ENCODE measurements at places on chromosomes 1 and 21.
A peak's percentile ranks its signal among the peaks of the same experiment; 100 is the strongest.

- DNase-seq, result no peak
These were observed 26.7 kb downstream of the MIA3 start for GRCh38 chr1:222644636-222644980.

DNA sequence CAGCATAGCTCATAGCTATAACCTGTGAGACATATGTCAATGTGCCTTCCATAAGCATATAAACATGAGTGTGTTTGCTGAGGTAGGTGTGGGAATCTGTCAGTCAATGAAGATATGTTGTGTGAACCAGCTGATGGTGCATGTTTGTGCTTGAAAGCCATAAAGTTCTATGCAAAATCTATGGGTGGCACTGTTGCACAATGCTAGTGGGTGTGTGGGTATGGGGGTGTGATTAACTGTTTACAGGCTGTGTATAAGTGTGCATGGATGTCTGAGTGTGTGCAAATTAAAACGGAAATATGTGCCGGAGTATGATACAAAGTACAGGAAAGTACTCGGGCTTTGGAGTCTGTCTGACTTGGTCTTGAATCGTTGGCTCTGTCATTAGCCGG, 1.0 kb upstream of the ATP2B4 start:
- peak; percentile 94 for DNase-seq

- no peak for DNase-seq
These were observed 106.2 kb upstream of the COL6A1 start for GRCh38 chr21:45875416-45875760.

DNA sequence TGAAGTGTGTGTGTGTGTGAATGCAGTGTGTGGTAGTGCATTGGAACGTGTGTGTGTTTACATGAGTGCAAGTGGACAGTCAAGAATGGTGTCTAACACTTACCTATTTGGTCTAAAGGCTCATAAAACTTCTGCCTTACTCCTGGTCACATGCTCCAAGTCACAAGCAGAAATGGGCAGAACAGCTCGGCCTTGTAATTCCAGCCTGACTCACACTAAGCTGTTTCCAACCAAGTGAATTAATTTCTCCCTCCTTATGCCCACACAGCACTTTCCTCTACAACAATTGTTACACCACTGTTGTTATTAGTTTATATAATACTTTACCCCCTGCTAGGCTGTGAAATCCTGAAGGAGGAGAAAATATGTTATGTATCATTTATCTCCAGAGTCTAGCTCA, 43.8 kb downstream of the DDR2 start:
- no peak for DNase-seq

GRCh38 chr1:85576642-85577418, 3.7 kb upstream of the CCN1 start:
- DNase-seq, result no peak

DNA sequence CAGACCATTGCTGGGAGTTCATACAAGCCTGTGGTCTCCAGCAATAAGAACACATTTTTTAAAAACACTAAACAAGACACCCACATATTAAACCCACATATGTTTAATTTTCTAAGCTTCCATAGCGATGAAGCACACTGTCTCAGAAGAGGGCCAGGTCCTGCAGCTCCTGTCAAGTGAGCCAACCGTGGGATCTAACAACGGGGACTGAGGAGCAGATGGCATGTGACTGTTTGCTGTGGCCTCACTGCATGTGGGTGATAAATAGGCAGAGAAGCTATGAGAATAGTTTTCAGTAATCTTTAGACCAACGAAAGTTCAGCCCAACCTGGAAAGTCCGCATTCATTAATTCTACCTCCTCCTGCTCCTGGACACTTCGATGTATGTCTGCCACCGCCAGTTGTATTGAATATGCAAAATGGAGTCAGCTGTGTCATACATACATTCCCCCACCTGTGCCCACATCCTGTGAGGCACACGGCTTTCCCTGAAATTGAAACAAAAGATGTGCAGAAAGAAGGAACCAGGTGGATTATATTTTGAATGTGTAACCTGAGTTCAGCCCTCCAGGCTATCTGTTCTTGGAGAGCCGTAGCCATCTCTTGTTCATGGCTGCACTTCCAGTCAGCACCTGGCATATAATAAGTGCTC, 88.2 kb downstream of the MIS18A start:
- no peak for DNase-seq

- no peak for DNase-seq
These were observed 12.5 kb downstream of the NPHP4 start for GRCh38 chr1:5979536-5980313.

- no peak for DNase-seq
These were observed 1716.6 kb downstream of the MRPL39 start for GRCh38 chr21:23890652-23891051.

DNA sequence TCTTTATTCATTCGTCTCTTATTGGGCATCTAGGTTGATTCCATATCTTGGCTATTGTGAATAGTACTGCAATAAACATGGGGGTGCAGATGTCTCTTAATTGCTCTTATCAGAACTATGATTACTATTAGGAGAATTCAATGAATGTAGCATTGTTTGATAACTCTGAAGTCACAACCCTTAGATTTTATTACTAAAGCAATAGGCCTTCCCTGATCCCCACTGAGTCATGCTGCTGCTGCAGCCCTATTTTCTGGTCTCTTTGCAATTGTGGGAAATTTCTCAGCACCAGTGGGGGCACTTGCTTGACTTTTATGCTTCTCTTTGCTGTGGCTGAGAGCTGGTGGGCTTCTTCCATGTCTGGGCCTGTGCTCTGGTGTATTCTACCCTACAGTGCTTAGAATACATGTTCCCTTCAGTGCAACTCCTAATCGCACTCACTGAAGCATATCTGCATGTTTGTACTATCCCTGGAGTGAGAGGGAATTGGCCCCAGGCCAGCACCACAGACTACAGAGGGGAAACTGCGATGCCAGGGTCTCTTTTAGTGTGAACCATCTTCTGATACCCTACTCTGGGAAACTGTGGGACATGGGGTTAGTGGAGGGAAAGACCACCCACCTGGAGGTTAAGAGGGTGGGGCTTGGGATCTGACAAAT, 52.2 kb upstream of the ROR1 start:
- no peak for DNase-seq

Data from T-helper 2 cell (primary cell).